ENCODE measurements at places on chromosomes 12 and 14.
A peak's percentile ranks its signal among the peaks of the same experiment; 100 is the strongest.

GRCh38 chr12:93167841-93168492, 209.8 kb upstream of the NUDT4 start:
- no peak for DNase-seq

GRCh38 chr14:78524766-78525165, 354.6 kb downstream of the NRXN3 start:
- no peak for DNase-seq

DNA sequence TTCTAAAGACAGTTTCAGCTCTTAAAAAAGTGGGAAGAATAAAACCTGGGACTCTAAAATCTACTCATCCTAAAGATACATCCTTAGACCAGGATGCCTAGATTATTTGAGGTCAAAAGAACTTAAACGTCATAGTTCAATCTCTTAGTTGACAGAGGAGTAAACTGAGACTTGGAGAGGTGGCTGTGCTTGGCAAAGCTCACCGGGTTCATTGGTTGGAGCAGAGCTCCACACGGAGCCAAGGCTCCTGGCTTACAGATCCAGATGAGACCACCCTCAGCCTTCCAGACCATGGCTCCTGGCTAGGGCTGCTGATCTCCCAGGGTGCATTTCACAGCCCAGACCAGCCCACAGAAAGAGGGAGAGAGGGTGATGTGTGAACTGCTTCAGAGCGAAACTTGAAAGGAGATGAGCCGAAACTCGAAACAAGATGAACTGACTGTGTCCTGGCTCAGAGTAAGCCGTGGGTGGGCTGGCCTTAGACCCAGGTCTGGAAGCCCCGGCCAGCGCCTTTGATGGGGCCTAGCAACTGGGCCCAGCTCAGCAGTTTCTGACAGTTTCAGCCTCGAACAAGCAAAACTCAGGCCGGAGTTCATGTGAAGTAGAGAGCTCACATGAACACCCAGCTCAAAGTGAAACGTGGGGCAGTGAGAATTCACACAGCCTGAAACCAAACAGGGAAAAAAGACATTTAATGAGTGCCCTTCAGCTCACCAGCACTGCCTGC, 1044.8 kb downstream of the BCL11B start:
- DNase-seq = no peak

DNA sequence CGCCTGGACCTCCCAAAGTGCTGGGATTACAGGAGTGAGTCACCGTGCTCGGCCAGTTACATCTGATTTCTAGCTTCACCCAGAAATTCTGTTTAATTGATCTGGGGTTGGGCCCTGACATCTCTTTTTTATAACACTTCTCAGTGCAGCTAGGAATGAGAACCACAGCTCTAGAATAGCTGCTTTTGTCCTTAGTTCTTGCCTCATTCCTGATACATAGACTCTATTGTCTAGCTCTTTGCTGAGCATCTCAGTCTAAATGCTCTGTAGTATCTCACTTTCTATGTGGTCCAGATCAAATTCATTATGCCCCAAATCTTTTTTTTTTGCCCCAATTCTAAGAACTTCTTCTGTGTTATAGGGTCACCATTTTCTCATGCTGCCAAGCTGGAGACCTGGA, 29.9 kb upstream of the FUT8 start:
- no peak for DNase-seq

DNA sequence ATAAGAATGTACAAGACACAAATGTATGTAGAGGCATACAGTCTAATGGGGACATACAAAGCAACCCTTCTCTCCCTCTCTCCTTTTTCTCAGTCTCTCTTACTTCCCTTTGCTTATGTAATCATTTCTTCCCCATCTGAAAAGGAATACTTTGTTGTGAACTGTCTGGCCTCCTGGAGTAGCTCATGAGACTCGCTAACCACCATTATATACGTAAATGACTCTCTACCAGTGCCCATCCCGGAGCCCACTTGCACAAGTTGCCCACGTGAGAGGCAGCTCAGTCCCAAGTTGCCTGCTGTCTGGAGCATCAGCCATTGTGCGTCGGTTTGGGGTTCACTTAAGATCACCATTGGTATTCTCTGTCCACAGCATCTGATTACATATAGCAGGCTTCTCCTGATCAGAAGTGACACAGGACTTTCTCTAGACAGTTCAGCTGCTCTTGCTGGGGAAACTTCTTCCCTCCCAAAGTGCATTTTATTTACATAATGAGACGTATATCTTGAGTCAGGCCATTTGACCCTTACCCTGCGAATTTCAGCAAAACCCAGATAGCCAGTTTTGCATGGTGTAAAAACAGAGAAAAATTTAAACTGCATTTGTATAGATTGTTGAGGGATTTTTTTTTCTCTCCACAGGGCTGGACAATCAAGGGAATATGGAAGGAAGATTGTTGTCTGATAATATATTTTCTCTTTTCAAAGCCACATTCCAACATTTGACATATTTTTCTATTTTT, 220.7 kb upstream of the EGLN3 start:
- no peak for DNase-seq

- no peak for DNase-seq
Observed at GRCh38 chr12:50615907-50616296, 111.1 kb downstream of the DIP2B start.

GRCh38 chr12:6867413-6868210, at the start of gene TPI1:
Gene TPI1, plus strand, starts transcription at chr12:6867531. Its CDS starts 36 bp downstream, at chr12:6867567.
- peak; percentile 56 for DNase-seq

DNA sequence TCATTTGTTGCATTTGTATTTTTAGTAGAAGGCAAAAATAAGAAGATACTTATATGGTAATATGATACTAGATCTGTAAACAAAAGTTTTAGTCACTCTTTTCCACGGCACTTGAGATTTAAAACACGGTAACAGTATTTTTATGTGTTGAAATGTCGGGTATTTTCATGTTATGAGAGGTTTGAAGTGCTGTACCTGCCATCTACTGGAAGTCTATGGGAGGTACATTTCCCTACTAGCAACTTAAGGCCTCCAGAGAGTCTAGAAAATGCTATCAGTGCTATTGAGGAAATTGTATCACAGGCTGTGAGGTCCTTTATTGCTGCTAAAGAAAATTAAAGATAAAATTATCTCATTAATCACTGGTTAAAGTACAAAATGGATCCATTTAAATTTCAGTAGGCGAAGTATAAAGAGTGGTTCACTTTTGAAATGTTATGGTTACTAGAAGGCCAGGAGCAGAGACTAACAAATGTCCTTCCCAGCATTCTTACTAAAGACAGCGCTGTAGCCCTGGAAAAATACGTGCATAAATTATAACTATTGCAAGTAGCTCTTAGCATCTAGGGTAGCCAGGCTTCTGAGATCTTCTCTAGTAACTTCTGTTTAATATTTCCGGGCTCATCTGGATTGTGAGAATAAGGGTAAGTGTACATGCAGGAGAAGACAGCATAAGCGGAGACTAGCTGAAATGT, 77.6 kb upstream of the PRKD1 start:
- no peak for DNase-seq

DNA sequence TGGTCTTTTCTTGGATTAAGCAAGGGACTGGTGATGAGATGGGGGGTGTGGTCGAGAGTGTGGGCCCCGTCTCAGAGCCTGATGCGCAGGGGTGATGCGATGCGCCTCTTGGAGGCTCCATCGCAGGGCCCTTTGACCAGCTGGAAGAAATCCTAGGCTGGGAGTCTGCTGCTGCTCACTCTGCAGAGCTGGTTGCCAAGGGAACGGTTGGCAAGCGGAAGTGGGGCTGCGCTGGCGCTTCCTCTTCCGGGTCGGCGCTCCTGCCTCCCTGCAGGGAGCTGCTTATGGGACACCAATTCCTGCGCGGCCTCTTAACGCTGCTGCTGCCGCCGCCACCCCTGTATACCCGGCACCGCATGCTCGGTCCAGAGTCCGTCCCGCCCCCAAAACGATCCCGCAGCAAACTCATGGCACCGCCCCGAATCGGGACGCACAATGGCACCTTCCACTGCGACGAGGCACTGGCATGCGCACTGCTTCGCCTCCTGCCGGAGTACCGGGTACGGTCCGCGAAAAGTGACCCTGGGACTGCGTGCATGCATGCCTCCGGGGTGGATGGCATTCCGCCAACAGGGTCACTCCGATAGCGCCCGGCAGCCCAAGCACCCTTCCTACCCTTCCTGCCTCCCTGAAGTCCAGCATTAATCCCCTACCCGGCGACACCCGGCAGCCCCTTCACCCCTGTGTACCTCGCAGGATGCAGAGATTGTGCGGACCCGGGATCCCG, at the start of gene MYG1:
Gene MYG1, plus strand, starts transcription at position 242 of the 727 bp plus-strand sequence. Its CDS starts 43 bp downstream, at position 285.
- peak; percentile 65 for DNase-seq

DNA sequence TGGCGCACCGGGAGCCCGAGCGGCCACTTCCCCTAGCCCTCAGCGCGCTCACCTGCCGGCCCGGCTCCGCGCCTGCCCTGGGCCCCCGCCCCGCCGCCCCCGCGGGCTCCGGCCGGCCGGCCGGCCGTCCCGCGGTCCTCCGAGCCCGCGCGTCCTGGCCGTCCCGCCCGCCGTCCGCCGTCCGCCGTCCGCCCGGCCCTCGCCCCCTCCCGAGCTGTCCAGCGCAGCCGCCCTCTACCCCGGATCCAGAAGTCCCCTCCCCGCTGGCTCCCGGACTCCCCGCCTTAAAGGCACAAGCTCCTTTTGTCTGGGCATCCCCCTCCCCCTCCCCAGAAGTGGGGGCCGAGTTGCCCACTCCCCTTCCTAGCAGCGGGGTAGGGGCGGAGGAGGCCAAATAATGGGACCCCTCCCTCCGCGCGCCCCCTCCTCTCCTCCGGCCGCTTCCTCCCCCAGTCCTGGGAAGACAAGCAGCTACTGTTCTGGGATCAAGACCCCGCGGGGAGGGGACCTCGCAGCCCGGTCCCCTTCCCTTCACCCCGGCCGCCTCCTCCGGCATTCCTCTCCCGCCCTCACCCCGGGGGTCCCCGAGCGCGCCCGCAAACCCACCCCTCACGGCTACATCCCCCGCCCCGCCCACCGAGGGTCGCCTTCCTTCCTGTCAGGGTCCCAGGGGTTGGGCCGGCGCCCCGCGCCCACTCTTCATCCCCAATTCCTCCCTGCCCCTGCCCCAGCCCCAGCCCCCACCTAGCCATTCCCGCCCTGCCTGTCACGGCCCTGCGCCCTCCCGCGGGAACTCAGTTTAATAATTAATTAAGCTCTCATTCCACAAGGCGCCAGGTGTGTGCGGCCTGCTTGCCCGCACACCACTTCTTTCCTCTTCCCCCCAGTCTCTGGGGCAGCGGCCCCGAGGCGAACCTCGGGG, at the start of gene ADCY6:
Gene ADCY6, minus strand, starts transcription at position 236 of the 922 bp plus-strand sequence. CDS start 5,655 bp downstream, outside the sequence.
- DNase-seq = no peak

DNA sequence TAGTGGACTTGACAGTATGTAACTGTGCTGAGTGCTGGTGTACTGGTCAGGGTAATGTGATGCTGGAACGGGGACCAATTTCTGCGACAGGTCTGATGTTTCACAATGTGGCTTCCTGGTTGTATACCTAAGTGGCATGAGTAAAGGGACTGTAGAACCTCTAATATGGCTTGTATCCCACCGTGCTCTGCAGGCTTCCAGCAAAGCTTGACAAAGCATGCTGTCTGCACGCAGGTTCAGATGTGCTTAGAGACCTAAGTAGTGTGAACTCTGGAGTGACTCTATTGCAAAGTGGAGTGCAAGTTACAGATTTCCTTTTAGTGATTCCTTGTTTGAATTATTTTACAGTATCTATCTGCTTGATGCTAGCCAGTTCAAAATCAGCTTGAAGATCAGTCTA, 415.8 kb upstream of the NOVA1 start:
- no peak for DNase-seq

DNA sequence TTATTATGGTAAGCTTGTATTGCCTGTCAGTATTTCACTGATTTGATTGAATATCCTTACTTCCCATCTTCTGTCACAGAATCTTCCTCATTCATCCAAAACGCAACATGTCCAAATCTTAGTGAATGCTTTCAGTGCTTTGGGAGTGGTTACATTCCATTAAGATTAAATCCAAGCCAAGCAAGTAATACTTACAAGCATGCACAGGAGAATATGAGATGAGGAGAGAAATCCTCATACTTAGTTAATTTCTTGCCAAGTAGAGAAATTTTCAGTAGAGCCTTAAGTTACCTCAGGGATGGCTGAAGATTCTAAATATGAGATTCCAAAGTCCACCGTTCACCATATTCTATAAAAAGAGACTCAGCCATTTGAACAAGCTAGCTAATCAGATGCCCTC, 316.0 kb downstream of the RAD51B start:
- DNase-seq = no peak

DNA sequence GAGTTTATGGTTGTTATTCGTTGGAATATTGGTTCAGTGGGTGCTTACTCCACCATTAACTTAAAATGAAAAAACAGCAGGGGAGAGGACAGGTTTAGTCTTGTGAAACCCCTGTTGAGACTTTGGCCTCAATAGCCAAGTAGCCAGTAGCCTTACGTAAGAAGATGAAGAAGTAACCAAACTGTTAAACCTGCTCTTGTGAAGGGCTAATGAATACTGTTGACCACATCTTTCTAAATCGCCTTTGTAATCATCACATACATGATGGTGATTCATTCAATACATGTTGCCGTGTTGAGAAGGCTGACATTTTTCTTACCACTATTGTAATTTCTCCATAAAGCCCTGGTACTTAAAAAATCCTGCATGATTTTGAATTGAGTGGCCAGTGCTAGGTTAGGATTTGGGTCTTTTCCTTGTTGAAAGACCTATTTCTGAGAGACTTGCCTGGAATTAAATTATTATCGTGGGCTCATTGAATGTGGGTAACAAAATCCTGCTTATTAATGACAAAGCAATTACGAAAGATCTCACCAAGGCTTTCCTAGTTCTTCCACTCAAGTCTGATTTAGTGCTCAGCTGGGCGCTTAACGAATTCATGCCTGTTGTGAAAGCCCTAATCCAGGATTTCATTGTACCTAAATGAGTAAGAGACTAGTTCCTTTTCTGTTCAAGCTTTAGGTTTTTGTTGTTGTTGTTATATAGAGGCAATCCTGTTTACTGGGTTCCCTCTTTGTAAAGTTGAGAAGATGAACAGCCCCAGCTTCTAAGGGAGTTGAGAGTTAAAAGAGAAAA, 333.1 kb downstream of the FUT8 start:
- DNase-seq = no peak

- DNase-seq = no peak
Observed at GRCh38 chr14:50714450-50715073, 46.5 kb upstream of the SAV1 start.

- no peak for DNase-seq
Observed at GRCh38 chr12:78968226-78968625, 103.7 kb downstream of the SYT1 start.

- DNase-seq = peak; percentile 17
Observed at GRCh38 chr12:108565976-108566375, 3.6 kb downstream of the ISCU start.

- DNase-seq = no peak
Observed at GRCh38 chr14:68807148-68807600, 14.3 kb upstream of the ZFP36L1 start.

DNA sequence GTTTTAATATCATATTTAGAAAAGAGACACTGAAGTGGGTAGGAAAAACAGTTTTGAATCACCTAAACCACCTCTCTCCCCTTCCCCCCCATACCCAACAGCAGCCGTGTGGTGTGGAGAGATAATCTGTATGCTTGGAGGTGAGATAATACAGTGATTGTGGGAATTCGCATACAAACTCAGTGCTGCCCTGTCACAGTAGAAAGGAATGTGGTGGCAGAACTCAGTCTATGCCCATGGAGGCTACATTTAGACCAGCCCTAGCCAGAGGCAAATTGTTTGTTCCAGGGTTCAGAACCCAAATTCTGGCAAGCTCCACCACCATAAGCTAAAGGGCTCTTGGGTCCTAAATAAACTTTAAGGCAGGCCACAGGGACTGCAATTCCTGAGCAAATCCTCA, 827.0 kb downstream of the C12orf50 start:
- DNase-seq = no peak

- no peak for DNase-seq
Observed at GRCh38 chr12:77947746-77948145, 117.1 kb downstream of the NAV3 start.

- DNase-seq = no peak
Observed at GRCh38 chr12:13979772-13980378, 1.5 kb downstream of the GRIN2B start.

Measured in activated naive CD8-positive, alpha-beta T cell treated with anti-CD3 and anti-CD28 coated beads, Interleukin-2, amount 50 U/mL, for 16 hours (primary cell).